Hindlimb muscle (tissue), 1 donor: ENCODE measurements at places on chromosomes 5 and 9. TPM values are rescaled to one million over a fixed set of nuclear protein-coding genes. Genes with fewer than 3 reads are reported as not detected.

DNA sequence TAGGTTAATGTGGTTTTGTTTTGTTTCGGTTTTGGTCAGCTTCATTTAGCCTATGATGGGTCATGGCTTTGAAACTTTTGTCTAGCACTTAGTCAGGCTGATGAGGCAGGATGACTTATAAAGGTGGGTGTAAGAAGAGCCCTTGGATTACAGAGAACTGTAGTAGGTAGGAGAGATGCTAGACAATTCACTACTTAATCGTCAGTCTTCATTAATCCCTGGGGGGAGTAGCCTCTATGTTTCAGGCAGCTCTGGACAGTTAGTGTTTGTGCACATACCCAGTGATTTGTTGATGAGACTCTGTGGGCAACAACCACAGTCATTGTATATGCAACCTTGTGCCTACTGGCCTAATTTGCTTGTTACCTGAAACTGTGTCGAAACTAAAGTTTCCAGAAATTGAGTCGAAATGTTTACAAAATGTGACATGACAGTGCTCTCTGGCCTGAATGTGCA, 113.3 kb downstream of the MTREX start:
- no peak for DNase-seq

DNA sequence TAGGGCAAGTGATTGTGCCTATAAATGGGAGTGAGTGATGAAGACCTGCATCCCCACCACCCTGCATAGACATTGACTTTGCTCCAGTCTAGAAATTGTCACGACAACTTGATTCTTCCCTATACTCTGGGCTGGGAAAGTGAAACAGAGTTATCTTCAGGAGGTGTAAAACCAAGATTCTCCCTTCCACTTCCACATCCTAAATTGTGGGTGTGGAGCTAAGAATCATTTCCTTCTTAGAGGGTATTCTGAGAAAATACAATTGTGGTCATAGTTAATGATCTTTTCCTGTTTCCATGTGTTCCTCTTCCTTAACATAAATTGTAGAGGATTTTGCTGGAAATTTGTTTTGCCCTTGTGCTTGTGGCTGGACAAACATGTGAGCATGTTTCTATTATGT, 96.8 kb upstream of the PJA2 start:
- DNase-seq: no peak

- no peak for DNase-seq
These were observed 229.7 kb downstream of the MELK start for GRCh38 chr9:36802201-36802920.

The CCDC183 gene
- 3.0 TPM for polyA plus RNA-seq
